ENCODE measurements at places on chromosomes 5 and 9.

DNA sequence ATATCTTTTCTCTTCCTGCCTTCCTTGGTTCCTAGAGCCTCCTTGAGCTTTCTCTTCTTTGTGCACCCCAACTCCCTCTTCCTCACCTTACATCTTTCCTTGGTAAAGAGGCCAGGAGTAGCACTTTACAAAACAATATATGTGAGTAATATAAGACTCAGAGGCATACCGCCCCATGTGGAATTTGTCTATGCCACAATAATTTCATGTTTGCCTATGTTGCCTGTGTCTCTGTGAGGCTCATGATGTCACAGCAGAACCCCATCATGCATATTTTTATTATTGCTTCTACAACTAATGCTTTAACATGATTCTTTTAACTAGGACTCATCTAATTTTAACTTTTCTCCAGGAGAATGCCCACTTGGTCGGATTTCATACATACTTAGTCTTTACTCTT, 15.0 kb upstream of the LVRN start:
- H3K4me1 ChIP-seq: no peaks in the 10 kb centered on the region
- no peak overlapping the region for H3K4me3 ChIP-seq
- DNase-seq: no peak
- no peaks in the 10 kb centered on the region for H3K36me3 ChIP-seq
- no peak overlapping the region for H3K27ac ChIP-seq

- H3K4me3 ChIP-seq: no peak overlapping the region
- H3K36me3 ChIP-seq: no peaks in the 10 kb centered on the region
- H3K27me3 ChIP-seq: no peaks in the 10 kb centered on the region
- no peak for DNase-seq
- H3K4me1 ChIP-seq: no peaks in the 10 kb centered on the region
Measured at GRCh38 chr9:4097515-4097914, 202.4 kb downstream of the GLIS3 start.

DNA sequence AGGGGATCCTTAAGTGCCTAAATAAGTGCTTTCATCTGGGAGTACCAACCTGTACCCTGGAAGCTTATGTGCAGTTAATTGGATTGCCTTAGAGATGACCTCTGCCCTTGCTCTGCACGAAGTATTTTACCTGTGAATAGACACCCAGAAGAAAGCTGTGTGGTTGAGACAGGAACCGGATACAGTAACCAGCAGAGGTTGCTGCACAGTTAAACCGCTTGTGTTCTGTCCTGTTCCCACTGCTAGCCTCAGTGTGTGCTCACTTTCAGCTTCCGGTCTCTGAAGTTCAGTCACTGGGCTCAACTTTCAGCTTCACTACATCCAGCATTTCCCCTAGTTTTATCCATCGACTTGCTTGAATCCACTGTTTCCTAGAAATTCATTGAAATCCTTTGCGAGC, 185.3 kb downstream of the FAM170A start:
- no peaks in the 10 kb centered on the region for H3K27me3 ChIP-seq
- H3K4me1 ChIP-seq: no peaks in the 10 kb centered on the region
- no peaks in the 10 kb centered on the region for H3K36me3 ChIP-seq
- H3K27ac ChIP-seq: no peak overlapping the region
- H3K4me3 ChIP-seq: no peak overlapping the region
- DNase-seq: no peak

- no peak overlapping the region for H3K27ac ChIP-seq
- no peaks in the 10 kb centered on the region for H3K27me3 ChIP-seq
- no peak overlapping the region for H3K4me3 ChIP-seq
- H3K4me1 ChIP-seq: peaks cover 5% of the 10 kb centered on the region
Measured at GRCh38 chr5:67773411-67774266, 441.9 kb upstream of the PIK3R1 start.

DNA sequence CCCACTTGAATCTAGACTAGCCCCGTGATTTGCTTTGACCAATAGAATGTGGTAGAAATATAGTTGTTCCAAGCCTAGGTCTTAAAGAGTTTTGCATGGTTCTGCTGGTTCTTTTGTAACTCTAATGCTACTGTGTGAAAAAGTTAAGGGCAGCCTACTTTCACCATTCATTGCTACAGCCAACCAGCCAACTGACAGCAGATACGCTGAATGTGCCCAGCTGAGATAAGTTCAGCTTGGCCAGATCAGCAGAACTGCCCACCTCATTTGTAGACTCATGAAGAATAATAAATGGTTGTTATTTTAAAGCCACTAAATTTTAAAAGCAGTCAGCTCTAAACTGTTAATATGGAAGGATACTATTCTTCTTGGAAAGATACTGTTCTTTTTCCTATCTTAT, 23.9 kb downstream of the NR3C1 start:
- H3K27me3 ChIP-seq: no peaks in the 10 kb centered on the region
- no peak for DNase-seq
- H3K36me3 ChIP-seq: peaks cover 29% of the 10 kb centered on the region
- H3K4me1 ChIP-seq: peaks cover 4% of the 10 kb centered on the region
- no peak overlapping the region for H3K27ac ChIP-seq
- no peak overlapping the region for H3K4me3 ChIP-seq

- no peak overlapping the region for H3K4me3 ChIP-seq
- H3K27me3 ChIP-seq: no peaks in the 10 kb centered on the region
- peak; percentile 72 for DNase-seq
- H3K27ac ChIP-seq: peak overlapping the region; percentile 40
- H3K4me1 ChIP-seq: peaks cover 32% of the 10 kb centered on the region
Measured at GRCh38 chr5:131944702-131945550, 537 bp downstream of the MEIKIN start.

DNA sequence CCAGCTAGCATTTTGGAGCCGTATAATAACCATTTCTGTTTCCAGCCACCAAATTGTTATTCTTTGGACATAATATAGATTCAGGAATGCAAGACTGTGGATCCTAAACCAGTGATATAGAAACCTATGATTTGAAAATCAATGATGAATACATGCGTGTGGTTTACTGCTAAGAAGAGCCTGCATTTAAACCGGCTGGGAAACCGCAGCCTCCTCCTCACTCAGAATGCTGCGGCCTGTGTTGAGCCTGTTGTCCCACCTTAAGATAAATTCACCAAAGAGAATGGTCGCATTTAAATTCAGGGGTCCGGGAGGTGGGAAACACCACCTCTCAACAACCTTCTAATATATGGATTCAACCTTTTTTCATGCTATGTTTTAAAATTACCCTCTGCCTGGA, 148.0 kb downstream of the MEF2C start:
- no peaks in the 10 kb centered on the region for H3K27me3 ChIP-seq
- peaks cover 50% of the 10 kb centered on the region for H3K36me3 ChIP-seq
- no peak for DNase-seq
- H3K4me1 ChIP-seq: peaks cover 29% of the 10 kb centered on the region
- H3K27ac ChIP-seq: peak overlapping the region; percentile 80

DNA sequence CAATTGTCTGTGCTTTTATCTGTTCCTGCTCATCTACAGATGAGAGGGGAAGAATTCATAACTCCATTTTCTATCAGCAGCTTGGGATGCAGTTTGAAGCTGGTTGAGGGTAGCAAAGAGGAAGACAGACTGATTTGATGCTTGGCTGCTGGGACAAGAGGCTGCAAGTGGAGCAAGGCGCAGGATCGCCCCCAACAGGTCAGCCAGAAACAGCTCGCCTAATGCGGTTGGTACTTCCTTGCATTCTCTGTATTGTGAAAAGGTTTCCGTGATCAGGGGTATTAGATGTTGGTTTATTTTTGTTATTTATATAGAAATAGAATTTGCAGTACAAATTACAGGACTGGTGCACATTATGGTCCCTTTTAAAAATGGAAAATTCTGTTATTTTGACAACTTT, 40.6 kb downstream of the ZNF883 start:
- H3K27me3 ChIP-seq: peaks cover 2% of the 10 kb centered on the region
- peak; percentile 4 for DNase-seq
- no peak overlapping the region for H3K27ac ChIP-seq

DNA sequence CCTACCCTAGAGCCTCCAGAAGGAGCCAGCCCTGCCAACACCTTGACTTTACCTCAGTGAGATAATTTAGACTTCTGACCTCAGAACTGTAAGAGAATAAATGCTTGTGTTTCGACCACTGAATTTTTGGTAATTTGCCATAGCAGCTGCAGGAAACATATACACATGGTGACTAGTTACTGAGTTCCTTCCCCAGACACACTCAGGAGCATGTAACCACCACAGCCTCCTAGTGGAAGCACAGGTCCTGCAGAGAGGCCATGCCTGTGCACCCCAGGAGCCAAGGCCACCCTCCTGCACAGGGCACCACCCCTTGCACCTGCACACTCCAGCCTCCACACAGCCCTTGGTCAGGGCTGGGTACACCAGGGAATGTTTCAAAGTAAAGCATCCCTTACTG, 7.6 kb upstream of the CAMSAP1 start:
- no peak for DNase-seq
- no peak overlapping the region for H3K27ac ChIP-seq
- H3K36me3 ChIP-seq: peaks cover 53% of the 10 kb centered on the region
- no peak overlapping the region for H3K4me3 ChIP-seq
- no peaks in the 10 kb centered on the region for H3K27me3 ChIP-seq
- H3K4me1 ChIP-seq: peaks cover 2% of the 10 kb centered on the region

DNA sequence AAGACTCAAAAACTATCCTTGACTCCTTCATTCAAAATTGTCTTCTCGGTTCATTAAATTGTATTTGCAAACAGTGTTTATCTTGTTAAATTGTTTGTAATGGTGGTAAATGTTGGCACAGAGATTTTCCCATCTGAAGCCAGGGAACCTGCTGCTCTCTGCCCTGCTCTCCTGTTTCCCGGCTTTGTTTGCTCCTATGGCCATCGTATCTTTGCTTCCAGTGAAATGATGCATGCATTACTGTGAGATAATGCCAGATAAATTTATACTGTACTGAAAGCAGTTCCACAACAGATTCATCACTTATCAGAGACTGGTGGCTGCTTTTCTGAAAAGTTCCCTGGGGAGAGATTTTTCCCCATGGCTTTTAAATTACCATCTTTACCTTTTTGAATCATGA, 81.4 kb downstream of the CD180 start:
- H3K27ac ChIP-seq: no peak overlapping the region
- H3K27me3 ChIP-seq: no peaks in the 10 kb centered on the region
- H3K36me3 ChIP-seq: no peaks in the 10 kb centered on the region
- H3K4me1 ChIP-seq: no peaks in the 10 kb centered on the region
- H3K4me3 ChIP-seq: no peak overlapping the region

DNA sequence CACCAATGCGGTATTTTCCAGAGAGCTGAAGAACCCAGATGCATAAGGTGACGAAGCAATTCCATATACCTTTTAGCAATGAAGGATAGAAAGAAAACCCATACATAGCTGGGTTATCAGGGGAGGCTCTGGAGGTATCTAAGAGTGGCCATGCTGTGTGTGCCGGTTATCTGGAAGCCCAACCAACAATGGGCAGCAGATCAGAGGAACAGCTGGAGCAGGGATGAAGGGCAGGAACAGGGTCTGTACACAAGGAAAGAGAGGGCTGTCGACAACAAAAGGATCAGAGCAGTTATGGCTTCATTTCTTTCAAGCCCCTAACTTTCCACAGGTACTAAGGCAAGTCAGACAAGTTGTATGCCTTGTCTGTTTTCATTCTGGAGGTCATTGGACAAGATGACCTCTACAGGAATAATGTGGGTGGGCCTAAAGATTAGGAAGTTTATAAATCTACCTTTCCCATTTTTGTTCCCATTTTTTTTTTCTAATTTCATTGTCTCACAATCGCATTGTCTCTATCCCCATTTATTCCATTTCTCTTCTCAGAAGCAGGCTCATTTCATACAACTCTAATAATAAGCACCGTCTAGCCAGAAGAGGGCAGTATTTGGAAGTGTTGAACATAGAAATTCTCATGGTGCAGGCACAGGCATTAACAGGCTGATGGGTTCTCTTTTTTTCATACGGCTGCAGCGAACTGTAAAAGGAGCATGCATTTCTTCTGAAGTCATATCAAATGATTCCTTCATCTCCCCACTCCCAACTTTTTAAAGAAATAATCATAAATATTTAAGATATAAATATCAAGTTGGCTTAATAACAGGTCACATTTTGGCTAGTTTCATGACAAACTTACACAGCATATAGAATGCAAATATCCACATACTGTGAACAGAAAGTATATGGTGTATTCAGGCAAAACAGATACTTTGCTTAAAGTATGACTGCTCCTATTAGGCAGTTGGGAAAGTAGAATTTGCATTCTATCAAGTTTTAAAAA, 63.5 kb downstream of the ZNF474 start:
- H3K27me3 ChIP-seq: no peaks in the 10 kb centered on the region
- no peak overlapping the region for H3K4me3 ChIP-seq
- no peaks in the 10 kb centered on the region for H3K4me1 ChIP-seq

- no peaks in the 10 kb centered on the region for H3K36me3 ChIP-seq
- DNase-seq: no peak
- H3K27ac ChIP-seq: no peak overlapping the region
- no peak overlapping the region for H3K4me3 ChIP-seq
- peaks cover 12% of the 10 kb centered on the region for H3K27me3 ChIP-seq
Measured at GRCh38 chr9:135341612-135342169, 137.9 kb upstream of the PPP1R26 start.

GRCh38 chr5:139872851-139873794, 77.5 kb downstream of the PSD2 start:
- no peak overlapping the region for H3K27ac ChIP-seq
- H3K4me1 ChIP-seq: no peaks in the 10 kb centered on the region
- H3K27me3 ChIP-seq: no peaks in the 10 kb centered on the region
- H3K36me3 ChIP-seq: no peaks in the 10 kb centered on the region
- DNase-seq: no peak
- no peak overlapping the region for H3K4me3 ChIP-seq

GRCh38 chr9:61667559-61668121, 477.8 kb downstream of the SPATA31A7 start:
- H3K27ac ChIP-seq: no peak overlapping the region
- no peaks in the 10 kb centered on the region for H3K4me1 ChIP-seq
- no peaks in the 10 kb centered on the region for H3K36me3 ChIP-seq
- H3K27me3 ChIP-seq: no peaks in the 10 kb centered on the region
- DNase-seq: no peak

DNA sequence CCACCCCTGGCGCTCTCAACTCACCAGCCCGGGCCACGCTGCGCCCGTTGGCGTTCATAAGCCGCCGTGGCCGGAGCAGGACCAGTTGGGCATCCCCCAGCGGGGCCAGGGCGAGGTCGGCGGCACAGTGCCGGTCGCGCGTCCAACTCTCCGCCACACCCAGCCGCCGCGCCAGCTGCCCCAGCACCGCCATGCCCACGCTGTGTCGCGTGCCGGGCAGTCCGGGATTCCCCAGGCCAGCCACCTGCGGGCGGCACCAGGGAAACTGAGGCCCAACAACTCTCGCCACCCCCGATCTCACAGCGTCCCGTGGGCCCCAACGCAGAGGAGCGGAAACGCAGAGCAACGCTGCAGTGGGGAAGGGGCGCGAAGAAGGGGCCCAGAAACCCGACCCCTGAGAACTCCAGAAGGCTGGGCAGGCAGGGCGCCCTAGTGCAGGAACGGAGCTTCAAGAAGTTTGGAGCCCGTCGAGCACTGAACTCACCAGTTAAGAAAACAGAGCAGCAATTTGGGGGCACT, 453 bp downstream of the PTRH1 start:
- H3K4me1 ChIP-seq: peaks cover 19% of the 10 kb centered on the region
- no peaks in the 10 kb centered on the region for H3K27me3 ChIP-seq
- peak; percentile 11 for DNase-seq
- no peaks in the 10 kb centered on the region for H3K36me3 ChIP-seq
- peak overlapping the region; percentile 90 for H3K4me3 ChIP-seq
- H3K27ac ChIP-seq: peak overlapping the region; percentile 26

GRCh38 chr5:103174147-103174546, 54.0 kb downstream of the PPIP5K2 start:
- no peaks in the 10 kb centered on the region for H3K27me3 ChIP-seq
- H3K4me3 ChIP-seq: no peak overlapping the region
- no peaks in the 10 kb centered on the region for H3K4me1 ChIP-seq
- no peak overlapping the region for H3K27ac ChIP-seq
- H3K36me3 ChIP-seq: peaks cover 61% of the 10 kb centered on the region

All from CD14-positive monocyte (primary cell).